CD4-positive, alpha-beta T cell treated with Interleukin-17A for 1 hour (primary cell): ENCODE measurements at places on chromosomes 12 and 14.

DNA sequence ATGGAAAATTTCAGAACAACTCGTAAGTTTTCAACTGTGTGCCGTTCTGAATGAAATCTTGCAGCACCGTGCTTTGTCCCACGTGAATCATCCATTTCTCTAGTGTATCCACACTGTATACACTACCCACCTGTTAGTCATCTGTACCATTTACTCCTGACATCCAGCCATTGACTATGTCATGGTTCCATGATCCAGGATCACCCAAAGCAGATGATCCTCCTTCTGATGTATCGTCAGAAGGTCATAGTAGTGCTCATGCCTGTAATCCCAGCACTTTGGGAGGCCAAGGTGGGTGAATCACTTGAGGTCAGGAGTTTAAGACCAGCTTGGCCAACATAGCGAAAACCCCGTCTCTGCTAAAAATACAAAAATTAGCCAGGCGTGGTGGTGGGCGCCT is 122.9 kb downstream of the PPHLN1 start:
- DNase-seq, result no peak

- no peak for DNase-seq
Observed at GRCh38 chr12:122747224-122748135, 5.1 kb upstream of the DENR start.

GRCh38 chr12:1199700-1200099 is 208.7 kb downstream of the ERC1 start:
- no peak for DNase-seq

DNA sequence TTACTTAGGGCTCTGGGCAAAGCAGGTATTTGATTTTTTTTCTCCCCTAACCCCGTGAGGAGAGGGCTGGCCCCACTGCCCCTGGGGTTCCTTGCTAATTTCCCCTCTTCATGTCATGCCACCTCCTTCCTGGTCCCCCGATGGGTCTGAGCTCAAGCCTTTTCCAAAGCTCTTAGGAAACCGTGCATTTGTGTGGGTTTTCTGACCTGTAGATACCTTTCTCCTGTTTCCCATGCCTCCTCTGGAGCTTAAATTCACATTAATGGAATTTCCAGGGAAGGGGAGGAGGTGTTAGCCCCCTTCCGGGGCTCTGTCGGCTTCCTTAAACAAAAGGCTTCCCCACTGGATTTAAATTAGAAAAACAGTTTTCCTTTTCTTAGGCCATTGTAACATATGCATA is 12.6 kb downstream of the SFSWAP start:
- no peak for DNase-seq

DNA sequence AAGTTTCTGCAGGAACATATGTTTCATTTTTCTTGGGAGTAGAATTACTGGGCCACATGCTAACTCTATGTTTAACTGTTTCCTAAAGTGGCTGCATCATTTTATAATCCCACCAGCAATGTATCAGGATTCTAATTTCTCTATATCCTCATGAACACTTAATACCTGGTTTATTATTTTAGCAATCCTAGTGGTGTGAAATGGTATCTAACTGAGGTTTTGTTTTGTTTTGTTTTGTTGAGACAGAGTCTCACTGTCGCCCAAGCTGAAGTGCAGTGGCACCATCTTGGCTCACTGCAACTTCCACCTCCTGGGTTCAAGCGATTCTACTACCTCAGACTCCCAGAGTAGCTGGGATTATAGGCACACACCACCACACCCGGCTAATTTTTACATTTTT is 6.5 kb downstream of the SPTLC2 start:
- DNase-seq, result no peak

- peak; percentile 2 for DNase-seq
Observed at GRCh38 chr12:4910502-4911315, 1.0 kb downstream of the KCNA1 start.

DNA sequence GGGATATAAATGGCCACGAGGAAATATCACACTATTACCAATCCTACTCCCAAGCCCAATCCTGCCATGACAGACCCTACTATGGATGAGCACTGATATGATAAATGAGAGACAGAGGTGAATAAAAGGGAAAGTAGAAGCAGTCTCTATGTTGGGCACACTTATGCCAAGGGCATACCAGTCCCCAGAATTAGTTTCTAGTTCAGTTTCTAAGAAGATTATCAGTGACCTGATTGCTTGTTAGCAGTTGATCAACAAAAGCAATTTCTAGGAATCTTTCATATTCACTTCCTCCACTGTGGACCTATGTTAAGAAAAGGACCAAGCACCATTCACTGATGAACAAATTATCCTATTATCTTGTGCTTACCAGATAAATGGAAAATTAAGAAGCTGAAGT is 20.0 kb downstream of the SCAF11 start:
- no peak for DNase-seq

DNA sequence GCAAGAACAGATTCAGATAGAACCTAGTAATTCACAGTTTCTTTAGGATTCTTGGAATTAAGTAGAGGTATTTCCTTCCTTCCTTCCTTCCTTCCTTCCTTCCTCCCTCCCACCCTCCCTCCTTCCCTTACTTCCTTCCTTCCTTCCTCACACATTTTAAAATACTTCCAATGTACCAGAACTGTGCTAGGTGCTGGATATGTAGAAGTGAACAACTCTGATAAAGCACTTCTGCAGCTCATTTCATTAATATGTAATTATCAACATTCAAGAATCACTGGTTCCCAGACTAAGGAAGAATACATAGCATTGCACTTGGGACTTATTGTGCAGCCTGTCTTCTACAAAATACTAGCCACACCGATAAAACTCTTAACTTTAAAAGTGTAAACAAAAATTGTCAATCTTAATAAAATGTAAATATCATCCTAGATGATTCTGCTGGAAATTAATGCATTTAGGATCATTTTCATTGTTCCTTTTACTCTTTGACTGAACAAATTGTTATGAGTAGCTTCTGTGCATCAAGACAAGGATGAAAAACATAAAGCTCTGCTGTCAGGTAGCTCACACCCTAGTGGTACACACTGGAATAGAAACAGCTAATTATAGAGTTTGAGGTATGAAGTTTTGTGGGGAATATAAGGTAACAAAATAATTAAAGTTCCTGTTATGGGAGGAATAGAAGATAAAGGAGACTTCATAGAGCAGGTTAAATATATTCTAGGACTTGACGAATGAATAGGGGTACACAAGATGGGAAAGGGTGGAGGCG is 99.9 kb upstream of the MYF6 start:
- DNase-seq, result no peak

- DNase-seq, result no peak
Observed at GRCh38 chr14:54839701-54840119, 62.9 kb downstream of the GCH1 start.

- no peak for DNase-seq
Observed at GRCh38 chr12:90490355-90490754, 464.6 kb downstream of the CCER1 start.

- peak; percentile 62 for DNase-seq
Observed at GRCh38 chr14:92551044-92551841, 37.7 kb downstream of the RIN3 start.

DNA sequence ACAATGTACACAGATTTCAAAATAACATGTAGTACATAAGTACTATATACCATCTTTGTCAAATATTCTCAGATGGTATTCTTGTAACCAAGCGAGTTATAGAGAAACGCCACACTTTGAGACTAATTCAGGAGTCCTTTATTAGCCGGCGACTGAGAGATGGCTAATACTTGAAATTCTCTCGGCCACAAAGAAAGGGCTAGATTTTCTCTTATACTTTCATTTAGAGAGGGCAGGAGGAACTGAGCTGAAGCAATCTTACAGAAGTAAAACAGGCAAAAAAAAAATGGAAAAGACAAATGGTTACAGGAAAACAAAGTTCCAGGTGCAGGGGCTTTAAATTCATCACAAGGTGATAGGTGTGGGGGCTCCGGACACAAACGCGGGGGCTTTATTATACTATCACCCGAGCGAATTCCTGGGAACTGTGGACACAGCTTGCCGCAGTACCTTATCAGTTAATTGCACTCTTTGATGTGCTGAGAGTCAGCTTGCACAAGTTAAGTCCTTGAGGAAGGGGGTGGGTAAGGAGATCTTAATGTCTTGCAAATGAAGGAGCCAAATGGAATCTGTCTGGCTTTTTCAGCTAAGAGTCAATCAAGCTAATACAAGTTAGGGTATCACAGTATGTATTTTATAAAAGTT is 382.3 kb downstream of the KCNH5 start:
- no peak for DNase-seq

DNA sequence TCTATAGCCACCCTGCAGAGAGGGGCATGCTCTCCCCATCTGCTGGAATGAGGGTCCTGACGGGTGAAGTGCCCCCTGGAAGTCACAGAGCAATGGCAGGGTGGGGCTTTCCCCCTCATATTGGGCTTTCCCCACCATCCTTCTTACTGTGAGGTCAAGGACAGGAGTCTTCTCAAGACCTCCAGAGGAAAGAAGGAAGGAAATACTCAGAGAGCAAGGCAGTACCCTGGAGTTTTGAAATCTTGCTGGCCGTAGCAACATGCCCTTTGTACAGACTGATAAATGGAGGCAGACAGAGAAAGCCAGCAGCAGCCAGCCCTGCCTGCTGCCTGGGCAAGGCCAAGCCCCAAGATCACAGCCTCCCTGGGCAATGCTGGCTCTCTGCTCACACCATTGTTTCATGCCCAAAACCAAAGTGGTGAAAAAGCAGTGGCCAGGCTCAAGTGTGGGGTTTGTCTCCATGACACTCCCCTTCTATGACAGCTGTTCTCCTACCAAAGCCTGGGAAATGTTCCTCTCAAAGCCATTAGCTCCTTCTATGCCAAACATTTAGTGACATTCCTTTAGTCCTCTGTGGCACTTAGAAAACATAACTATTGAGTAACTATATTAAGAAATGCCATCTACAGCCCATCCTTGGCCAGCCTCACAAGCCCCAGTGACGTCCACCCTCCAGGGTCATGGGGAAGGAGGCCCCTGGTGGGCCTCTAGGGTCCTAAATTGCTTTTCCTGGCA is 13.2 kb upstream of the ITPK1 start:
- no peak for DNase-seq

DNA sequence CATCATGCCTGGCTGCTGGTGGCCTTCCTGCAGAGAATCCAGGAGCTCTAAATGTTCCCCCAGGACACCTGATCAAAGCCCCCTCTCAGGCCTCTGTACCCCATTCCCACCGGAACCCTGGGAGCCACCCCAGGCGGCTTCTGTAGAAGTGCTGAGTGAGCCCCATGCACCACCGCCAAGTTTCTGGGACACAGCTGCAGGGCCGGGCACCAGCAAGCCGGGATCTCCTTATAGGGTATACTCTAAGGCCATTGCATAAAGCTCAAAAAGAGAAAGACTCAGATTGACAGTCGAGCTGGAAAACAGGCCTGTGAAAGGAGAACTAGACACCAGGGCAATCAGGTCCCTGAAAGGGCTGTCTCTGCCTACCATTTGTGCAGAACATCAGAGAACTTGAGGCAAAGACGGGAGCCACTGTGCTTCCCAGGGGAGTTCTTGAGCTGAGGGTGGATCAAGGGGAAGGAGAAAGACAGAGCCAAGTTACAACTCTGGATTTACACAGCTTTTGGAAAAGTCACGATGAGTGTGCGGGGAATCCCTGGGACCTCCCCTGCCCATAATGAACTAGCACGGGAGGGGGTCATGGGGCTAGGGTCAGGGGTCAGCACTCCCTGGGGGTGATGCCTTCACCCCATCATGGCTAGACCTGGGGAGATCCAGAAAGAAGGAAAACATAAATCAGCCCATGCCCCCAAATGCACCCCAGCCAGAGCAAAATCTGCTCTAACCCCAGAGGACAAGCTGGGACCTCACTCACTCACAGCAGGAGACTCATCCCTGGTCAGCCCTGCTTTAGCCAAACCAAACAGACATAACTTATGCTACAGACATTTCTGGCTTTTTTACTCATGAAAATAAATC is 51.1 kb downstream of the ITPK1 start:
- no peak for DNase-seq

DNA sequence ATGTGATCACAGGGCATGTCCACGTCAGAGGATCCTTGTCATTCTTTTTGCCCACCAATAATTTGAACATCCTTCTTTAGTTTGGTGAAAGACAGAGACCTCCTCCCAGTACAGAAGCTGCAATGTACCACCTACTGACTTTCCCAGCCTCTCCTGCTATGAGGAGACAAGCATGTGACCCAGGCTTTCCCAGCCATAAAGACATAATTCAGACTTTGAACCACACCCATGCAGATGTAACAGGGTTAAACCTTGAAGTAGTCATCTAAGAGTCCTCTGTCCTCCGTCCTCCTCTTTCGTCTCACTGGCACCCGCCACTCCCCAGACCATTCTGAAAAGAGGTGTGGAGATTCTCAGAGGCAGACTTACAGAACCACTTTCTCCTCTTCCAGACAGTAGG is 120.8 kb downstream of the KCNK10 start:
- DNase-seq, result no peak

DNA sequence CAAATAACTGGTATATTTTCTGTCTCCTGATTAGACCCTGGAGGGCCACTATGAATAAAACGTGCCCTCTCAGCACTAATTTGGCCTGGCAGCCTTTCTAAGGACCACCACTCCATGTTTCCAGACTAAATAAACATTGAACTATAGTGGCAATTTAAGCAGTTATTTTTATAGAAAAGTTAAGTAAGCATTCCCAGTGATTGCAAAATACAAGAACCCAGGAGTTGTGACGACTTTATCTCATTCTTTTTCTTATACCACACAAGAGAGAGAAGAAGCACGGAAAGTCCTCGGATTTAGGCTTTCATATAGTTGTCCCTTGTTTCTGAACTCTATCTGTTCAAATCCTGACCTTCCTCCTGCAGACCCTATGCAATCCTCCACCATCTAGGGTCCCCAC is 23.1 kb upstream of the STRAP start:
- DNase-seq, result no peak

DNA sequence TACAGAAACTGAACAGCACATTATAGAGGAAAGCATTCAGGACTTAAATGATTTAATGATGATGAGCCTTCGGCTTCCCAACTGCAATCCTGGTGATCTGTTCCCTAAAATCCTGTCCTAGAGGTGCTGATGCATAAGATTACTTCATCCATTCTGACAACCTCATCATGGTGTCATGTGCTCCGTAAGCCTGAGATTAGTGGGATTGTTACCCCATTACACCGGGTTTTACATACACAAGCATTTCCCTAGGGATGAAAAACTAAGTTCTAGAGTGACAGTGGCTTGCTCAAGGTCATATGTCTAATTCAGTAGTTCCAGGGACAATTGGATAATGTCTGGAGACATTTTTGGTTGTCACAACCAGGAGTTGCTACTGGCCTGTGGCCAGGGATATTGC is 2.5 kb upstream of the RNASE13 start:
- DNase-seq, result no peak

- DNase-seq, result no peak
Observed at GRCh38 chr14:26872515-26873361, 274.9 kb upstream of the NOVA1 start.

GRCh38 chr12:49377386-49377785 is 10.1 kb downstream of the SPATS2 start:
- DNase-seq, result no peak

GRCh38 chr14:91254461-91254860 is 10.0 kb upstream of the GPR68 start:
- DNase-seq, result peak; percentile 47

DNA sequence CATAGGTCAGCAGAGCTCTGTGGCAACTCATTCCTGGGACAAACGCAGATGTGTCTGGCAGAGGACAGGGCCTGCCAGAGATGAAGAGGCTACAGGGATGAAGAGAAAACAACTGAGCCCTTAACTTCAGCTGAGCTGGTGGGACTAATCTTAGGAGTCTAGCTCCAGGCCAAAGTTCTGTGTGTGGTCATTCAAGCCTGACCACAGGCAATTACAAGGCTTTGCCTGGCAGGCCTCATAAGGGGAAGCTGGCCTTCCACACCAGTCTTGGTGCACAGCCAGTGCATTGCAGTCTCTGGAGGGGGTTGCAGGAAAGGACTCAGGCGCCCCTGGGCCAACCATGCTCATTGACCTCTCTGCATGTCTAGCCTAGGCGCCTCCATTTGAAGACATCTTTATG is 127.6 kb upstream of the DAAM1 start:
- DNase-seq, result no peak
